Left kidney (tissue), 8 donors: ENCODE measurements at places on chromosomes 5 and 9. TPM values are rescaled to one million over a fixed set of nuclear protein-coding genes. Genes with fewer than 3 reads are reported as not detected.

- DNase-seq = no peak
Observed at GRCh38 chr5:112308608-112309007, 110.5 kb downstream of the EPB41L4A start.

DNA sequence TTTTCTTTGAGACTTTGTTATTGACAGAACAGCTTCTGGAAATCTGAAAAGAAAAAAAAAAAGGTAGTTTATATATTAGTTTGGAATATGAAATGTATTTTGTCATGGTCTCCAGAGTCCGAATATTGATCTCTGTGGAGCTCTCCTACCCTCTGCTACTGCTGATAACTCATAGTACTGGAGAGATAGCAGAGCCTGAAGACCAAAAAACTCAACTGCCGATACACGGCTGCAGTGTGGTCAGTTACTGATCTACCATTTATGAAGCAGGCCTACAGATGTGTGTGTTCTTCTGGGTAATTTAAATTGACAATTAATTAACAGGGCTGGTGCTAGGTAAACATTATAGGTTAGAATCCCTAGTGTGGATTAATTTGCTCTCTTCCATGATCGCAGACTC, 3.8 kb upstream of the FAM120A start:
- DNase-seq = no peak

GRCh38 chr5:152218694-152219093, 186.4 kb downstream of the NMUR2 start:
- DNase-seq = no peak

DNA sequence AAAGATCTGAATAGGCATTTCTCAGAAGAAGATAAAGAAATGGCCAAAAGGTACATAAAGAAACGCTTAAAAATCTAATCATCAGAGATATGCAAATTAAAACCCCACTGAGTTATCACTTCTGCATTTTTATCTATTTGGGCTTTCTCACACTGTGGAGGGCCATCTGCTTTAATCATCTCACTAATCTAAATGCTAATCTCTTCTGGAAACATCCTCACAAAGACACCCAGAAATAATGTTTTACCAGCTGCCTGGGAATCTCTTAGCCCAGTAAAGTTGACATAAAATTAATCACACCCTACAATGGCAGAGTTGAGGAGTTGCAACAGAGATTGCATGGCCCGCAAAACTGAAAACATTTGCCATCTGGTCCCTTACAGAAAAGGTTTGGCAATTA, 407.9 kb upstream of the CYLC2 start:
- DNase-seq = no peak

The SLC36A2 gene
- 21.0 TPM for polyA plus RNA-seq

DNA sequence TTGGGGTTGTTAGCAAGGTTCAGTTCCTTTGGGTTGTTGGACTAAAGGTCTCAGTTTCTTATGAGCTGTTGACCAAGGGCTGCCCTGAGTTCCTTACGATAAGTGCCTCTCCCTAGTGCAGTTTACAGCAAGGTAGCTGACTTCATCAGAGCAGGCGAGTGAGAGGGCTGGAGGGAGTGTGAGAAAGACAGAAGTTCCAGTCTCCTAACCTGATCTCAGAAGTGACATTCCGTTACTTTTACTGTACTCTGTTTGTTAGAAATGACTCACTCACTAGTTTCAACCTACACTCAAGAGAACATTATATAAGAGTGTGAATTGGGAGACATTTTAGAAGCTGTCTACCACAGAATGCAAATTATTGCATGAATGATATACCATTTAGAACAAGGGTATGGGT, 21.2 kb upstream of the IL31RA start:
- DNase-seq = no peak

DNA sequence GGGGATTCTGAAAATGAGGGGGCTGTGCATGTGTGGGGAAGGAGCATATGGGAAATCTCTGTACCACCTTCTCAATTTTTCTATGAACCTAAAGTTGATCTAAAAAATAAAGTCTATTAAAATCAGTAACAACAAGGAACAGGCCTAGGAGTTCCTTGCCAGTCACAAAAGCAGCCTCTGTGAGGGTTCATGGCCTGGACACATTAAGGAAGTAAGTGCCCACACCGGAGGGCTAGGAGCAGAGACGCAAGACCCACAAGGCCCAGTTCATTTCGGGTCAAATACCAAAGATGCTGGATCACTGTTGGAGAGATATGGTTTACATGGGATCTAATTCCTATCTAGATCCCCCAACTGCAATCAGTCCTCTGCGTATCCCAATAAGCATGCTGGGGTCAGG, 88.4 kb downstream of the SEMA4D start:
- no peak for DNase-seq

DNA sequence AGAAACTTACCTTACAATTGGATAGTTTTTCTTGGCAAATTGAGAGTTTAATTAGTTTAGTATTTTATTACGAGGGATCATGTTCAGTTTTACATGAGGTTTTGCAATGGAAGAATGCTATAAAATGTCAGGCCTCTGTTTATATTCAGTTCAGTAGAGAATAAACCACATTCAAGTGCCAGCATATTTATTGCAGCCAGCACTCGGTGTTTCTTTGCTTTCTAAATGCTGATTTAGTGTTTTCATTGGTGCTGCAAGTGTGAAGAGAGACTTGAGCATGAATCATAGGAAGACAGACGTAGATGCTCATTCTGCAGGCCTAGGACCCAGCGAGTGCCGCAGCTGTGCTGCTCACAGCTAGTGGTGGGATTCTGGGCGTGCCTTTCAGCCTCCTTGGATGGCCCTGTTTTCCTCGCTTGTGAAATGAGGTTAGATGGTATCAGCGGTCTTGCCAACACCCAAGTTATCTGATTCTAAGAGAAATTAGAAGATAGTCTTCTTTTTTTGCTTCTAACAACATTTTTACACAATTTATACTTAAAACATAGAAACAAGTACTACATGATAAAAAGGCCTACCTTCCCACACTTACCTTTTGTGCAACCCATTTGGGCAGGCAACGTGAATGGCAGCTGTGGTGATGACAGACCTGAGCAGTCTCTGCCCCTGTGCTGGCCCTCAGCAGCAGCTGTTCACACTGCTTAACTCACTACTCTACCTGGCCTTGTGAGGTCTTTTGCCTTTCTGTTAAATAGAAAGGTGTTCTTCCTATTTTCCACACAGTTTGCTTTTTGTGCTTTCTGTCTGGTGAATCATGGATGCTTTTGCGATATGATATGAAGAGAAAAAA, 26.8 kb upstream of the TNFAIP8 start:
- DNase-seq = no peak

DNA sequence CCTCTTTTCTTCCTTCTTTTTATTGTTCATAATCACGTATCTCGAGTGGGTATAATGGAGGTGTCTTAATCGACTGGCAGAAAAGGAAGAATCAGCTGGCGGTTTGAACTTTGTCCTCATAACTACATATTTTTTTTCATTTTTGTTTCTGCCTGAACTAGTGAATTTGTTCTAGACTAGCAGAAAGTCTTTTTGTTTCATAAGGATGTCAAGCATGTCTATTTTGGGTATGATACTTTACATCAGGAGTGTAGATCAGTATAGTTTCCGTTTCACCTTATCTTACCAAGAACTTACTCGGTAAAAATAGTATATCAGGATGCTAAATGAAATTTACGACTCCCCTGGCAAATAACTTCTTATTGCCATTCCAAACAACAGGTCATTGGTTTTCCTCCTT, 278.9 kb downstream of the CHSY3 start:
- no peak for DNase-seq

GRCh38 chr5:125372694-125373631, 626.5 kb upstream of the ZNF608 start:
- no peak for DNase-seq
